ENCODE measurements at places on chromosomes 2 and 18.

DNA sequence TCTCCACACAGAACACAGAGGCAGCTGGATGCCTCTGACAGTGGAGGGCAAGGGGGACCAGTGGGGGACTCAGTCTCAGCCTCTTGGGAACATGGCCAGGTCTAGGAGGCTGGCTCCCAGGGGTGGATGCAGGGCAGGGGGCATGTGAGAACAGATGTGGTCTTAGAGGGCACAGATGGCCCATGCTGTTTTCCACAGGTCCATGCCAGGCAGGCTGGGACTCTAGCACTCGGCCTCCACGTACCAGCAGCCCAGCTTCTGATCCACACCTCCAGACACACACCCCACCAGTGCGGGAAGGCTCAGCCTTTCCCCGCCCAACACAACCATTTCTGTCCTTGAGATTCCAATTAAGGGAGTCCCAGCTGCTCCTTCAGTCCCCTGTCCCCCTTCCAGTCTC lies 42.4 kb downstream of the TNS1 start:
- DNase-seq: no peak

GRCh38 chr2:11697103-11697871 lies 27.3 kb upstream of the NTSR2 start:
- no peak for DNase-seq

GRCh38 chr2:95356821-95357700 lies 45.4 kb upstream of the FAHD2A start:
- no peak for DNase-seq

- DNase-seq: no peak
Measured at GRCh38 chr2:3745920-3746319, 42.5 kb downstream of the DCDC2C start.

- no peak for DNase-seq
Measured at GRCh38 chr2:82257796-82258555, 1953.4 kb upstream of the LRRTM1 start.

DNA sequence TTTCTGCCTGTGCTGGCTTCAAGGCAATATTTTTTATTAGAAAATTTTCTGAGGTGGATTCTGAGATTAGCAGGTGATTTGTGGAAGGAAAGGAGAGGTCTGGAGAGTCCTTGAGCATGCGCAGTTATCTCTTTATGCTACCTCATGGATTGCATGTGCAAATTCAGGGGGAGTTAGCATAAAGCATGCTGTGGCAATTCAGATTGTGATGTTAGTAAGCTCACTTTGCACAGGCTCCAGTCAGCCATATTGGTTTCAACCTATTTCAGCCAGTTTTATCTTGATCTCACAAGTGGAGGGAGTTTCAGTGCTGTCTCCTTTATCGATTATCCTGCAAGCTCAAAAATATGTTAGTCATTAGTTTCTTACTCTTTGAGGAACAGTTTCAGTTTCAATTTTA lies 2012.3 kb upstream of the PIK3C3 start:
- DNase-seq: no peak

DNA sequence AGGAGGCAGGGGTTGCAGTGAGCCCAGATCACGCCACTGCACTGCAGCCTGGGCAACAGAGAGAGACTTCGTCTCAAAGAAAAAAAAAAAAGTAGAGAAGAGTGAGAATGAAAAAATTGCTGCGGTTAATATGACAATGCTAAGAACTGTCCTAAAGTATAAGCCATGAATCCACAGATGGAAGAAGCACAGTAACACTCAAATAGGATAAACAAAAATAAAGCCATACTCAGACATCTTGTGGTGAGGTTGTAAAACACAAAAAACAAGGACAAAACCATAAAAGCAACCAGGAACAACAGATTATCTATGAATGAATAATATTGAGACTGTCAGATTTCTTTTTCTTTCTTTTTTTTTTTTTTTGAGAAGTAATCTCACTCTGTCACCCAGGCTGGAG lies 23.0 kb downstream of the POLR2D start:
- no peak for DNase-seq

DNA sequence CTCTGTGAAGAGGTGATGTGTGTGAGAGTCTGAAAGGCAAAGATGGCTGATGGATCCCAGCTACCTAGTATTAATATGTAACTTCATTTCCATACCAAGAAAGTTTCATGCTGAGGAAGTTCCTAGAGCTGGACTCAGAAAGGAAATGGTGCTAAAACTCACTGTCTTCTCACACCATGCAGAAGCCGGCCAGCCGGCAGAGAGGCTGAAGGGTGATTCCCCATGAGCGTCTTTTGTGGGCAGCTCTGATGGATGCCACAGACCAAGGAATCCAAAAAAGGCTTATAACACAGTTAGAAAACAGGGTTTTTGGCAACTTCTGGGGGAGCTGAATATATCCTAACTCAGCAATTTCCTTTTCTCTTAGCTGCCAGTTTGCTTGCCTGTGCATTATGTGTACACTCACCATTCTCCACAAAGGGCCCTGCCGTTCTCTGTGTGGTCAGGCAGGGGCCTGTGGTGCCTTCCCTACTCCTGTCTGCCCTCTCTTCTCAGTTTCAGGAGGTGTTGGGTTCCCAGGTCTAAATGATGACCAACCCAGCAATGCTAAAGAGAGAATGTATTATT lies 289.4 kb downstream of the MTX2 start:
- no peak for DNase-seq

DNA sequence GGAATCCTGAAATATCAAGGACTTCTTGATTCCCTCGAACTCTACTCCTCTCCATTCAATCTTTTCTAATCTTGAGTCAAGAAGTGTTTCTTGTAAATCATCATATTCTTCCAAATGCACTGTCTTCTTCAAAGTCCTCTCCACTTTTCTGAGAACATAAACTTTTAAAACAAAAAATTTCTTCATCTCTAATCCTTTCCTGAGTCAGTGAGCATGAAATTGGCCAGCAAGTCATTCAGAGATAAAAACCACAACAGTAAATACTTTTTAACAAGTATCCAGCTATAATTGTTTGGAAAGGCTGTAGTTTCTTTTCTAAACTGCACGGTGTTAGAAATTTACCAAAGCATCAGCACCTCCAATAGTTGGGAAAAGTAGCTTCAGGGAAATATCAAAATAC lies 312.6 kb upstream of the GALNT5 start:
- DNase-seq: no peak

GRCh38 chr18:77133051-77133834 lies 660 bp upstream of the MBP start:
- DNase-seq: no peak

GRCh38 chr2:115427436-115427835 lies 985.0 kb downstream of the DPP10 start:
- no peak for DNase-seq

GRCh38 chr2:75012080-75012479 lies 53.6 kb downstream of the POLE4 start:
- no peak for DNase-seq

DNA sequence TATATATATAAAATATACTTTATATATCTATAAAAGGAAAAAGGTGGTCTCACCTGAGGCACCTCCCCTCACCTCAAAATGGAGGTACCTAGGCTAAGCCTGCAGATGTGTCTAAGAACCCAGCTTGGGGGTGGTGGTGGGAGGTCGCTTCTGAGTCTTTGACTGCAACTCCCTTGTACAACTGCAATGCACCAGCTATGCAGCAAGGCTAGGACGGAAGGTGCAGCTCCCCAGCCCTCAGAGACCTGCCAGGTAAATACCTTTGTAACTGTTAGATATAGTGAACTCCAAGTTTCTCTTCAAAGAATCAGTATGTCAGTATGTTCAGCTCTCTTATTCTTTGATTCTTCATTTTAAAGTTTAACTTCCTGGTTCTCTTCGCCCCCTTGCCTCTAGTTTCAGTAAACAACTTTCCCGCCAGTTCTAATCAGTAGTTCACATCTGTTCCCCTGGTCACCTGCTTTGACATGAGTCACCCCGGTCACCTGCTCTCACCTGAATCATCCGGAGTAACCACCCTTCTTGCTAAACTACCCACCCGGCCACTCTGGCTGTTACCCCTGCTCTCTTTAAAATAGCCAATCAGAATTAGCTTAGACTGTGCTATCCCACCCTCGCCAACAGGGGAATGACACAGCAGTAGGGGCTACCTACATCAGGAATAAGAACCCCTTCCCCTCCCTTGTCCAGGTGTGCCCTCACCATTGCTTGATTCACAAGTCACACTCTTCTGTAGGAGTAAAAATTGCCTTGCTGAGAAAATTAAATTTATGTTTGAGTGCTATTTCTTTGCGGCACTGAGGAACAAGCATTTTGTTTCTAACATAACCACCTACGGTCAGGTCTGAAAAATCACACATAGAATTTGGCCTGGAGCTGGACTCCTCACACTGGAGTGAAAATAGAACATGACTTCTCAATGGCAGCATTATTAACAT lies 24.7 kb upstream of the IMPA2 start:
- no peak for DNase-seq

GRCh38 chr18:45850021-45850420 lies 24.5 kb downstream of the SIGLEC15 start:
- DNase-seq: no peak

DNA sequence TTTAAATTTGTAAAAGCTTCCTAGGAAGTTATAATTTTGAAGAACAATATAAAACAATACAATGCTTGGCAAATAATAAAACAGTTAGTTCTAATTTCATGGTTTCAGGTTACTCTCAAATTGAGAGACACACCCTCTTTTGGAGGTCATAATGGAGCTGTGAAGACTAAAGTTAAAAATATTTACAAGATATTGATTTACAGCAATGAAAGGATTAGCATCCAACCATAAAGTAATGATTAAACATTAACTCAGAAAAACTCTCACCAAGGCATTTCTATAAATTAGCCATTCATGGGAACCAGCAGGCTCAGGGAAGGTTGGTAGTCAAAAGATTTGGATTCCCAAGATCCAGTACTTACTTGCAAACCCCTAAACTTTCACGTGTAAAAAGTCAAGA lies 6.4 kb downstream of the DPP4 start:
- no peak for DNase-seq

DNA sequence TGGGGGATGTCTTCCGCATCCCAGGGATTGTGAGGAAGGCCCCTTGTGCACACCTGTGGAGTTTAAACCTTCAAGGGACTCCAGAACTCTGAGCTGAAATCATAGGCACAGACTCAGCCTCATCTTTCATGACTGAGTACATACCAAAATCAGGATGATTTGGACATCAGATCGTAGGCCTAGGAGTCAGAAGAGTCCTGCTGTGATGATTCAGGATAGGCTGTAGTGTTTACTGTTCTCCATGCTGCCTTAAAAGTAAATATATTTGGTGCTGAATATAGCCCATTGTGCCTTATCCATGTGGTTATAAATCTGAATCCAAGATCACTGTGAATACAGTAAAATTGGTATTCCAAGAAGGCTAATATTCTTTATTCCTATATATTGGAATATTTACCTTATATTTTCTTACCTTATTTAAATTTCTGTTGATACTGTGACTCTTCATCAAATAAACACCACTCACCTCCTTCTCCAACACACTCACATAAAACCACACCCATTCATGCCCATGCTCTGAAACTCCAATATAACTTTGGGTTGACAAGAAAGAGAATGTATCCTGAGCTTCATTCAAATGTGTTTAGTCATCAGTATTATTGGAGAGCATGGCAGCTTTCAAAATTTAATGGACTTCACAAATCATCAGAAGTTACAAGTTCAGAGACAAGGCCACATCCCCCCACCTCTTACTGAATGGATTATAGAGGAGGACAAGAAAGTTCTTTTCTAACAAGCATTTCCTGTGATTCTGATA lies 561.4 kb upstream of the LINC00305 start:
- no peak for DNase-seq

DNA sequence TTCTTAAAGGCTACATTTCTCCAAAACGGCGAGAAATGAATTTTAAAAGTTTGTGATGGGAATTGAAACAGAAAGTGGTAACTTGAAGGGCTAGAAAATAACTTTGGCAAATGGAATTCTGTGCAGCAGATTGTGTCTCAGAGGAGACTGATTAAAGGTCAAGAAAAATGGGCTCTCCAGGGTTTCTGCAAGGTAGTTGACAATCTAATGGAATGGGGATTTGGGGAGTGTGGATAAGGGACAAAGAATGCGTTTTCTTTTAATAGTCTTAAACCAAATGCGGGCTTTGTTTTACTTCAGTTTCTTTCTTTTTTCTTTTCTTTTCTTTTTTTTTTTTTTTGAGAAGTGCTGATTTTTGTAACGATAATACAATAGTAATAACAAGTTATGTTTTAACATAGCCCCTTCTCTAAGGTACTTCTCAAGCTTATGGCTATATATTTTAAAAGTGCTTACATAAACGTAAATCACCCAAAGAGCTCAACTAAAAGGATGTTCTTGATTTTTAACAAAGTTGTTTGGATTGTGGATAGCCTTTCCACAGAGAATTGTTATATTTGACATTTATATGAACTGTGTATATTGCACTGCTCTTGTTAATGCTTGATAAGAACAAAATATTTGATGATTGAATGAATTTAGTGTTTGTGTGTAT lies 36.6 kb downstream of the CAMKMT start:
- no peak for DNase-seq

- no peak for DNase-seq
Measured at GRCh38 chr18:24170360-24170759, 31.5 kb downstream of the CABYR start.

GRCh38 chr18:26442126-26442525 lies 106.2 kb downstream of the KCTD1 start:
- DNase-seq: no peak

- DNase-seq: no peak
Measured at GRCh38 chr2:129178356-129178755, 801.1 kb upstream of the RAB6C start.

DNA sequence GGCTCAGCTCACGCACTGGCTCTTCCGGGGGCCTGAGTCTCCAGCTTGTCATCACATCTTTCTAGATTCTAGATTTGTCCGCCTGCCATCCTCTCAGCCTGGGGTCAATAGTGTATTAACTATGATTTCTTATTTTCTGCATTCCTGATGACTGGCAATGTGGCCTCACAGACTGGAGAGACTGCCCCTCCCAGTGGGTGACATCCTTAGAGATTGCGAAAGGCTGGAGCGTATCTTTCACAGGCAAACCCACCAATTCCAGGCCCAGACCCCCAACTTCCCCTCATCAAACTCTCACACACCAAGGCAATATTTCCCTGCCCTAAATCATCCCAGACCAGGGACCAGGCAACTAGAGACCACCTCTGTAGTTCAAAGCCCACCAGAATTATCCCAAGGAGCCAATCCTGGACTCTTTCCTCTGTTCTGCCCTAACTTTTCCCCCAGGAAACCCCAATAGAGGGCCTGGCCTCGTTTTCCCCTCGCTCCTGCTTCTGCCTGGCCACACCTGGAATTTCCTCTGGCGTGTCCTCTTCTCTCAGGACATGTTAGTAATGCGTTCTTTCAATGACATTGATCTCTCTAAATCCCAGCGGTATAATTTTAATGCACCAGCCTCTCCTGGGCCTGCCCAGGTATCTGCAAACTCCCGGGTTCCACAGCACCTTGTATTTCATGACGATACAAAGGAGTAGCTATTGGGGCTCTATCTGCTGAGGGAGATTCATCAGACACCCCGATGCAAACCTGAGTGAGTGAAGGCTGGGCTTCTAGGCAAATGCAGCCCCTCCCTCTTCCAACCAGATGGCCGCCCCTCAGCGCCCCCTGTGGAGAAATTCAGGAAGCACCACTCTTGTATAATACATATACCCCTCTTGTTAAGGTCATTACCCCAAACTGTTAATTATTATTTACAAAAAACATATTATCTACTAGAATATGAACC lies 2.4 kb upstream of the KCNF1 start:
- DNase-seq: no peak

GRCh38 chr2:151161821-151162551 lies 99.7 kb downstream of the RBM43 start:
- no peak for DNase-seq

GRCh38 chr2:46366668-46367052 lies 69.5 kb downstream of the EPAS1 start:
- no peak for DNase-seq
